ENCODE measurements at places on chromosomes 12 and 14.

GRCh38 chr14:106459971-106460730 is 933.8 kb downstream of the TMEM121 start:
- DNase-seq = peak; percentile 73

GRCh38 chr14:45362505-45362904 is 109.5 kb upstream of the MIS18BP1 start:
- no peak for DNase-seq

- no peak for DNase-seq
Observed at GRCh38 chr14:94161981-94162380, 12.1 kb upstream of the PPP4R4 start.

- no peak for DNase-seq
Observed at GRCh38 chr12:90611048-90611447, 343.9 kb downstream of the CCER1 start.

Measured in CD4-positive, alpha-beta T cell treated with Interleukin-10 for 1 hour (primary cell).